ENCODE measurements at places on chromosomes 7 and 10.

DNA sequence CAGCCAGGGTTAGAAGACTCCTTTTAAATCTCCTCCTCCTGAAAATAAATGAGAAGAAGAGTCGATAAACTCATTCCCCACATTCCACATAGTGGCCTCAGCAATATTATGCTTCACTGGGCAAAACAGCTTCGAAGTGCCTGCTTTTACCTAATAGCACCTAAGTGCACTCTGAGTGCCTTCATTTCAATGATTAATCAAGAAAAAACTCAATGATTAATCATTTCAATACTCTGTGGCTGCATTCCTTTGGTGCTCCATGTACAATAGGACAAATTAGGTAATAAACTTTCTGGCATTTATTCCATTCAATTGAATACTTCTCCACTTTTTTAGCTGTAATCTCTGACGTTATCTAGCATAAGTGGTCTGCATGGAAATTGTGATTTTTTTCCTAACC, 174.6 kb downstream of the CCDC71L start:
- peak; percentile 24 for DNase-seq

DNA sequence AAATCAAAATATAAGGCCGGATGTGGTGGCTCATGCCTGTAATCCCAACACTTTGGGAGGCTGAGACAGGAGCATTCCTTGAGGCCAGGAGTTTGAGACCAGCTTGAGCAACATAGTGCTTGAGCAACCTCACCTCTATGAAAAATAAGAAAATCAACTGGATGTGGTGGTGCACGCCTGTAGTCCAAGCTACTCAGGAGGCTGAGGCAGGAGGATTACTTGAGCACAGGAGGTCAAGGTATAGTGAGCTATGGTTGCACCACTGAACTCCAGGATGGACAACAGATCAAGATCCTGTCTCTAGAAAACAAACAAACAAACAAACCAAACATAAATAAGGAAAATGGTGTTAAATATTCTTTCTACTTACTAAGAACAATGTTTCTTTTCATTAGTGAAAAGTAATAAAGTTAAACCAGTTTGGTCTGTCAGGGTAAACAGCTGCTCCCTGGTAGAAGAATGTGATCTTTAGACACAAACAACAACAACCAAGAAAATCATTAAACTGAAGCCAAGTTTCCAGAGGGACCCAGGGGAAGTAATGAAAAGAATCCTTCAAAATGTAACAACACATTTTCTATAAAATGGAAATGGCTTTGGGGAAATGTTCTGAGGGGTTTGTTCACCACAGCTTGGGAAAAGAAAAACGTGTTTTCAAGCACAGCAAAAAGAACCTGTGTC, 17.5 kb upstream of the BAG3 start:
- no peak for DNase-seq

DNA sequence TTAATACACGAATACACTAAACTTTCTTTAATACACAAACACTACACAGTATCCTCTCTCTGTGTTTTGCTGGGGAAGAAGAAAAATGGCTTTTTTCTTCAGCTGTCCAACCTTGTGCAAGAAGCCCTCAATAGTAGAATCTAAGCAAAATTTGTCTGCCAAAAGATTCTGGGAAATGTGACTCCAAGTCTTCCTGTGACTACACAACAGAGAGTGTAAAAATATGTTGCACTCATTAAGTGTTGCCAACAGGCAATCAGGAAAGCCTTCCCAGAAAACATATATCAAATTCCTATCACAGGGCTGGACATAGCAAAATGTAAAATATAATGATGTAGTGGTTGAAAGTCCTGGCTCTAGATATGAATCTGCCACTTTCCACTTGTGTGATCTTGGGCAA, 825.1 kb upstream of the ZWINT start:
- DNase-seq = no peak

DNA sequence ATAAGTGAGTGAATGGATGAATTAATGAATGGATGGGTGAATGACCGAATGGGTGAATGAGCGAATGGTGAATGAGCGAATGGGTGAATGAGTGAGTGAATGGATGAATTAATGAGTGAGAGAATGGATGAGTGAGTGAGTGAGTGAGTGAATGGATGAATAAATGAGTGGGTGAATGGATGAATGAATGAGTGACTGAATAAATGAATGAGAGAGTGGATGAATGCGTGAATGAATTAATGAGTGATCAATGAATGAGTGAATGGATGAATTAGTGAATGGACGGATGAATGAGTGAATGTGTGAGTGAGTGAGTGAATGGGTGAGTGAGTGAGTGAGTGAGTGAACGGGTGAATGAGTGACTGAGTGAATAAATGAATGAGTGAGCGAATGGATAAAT, 49.5 kb upstream of the HMX3 start:
- DNase-seq = no peak

DNA sequence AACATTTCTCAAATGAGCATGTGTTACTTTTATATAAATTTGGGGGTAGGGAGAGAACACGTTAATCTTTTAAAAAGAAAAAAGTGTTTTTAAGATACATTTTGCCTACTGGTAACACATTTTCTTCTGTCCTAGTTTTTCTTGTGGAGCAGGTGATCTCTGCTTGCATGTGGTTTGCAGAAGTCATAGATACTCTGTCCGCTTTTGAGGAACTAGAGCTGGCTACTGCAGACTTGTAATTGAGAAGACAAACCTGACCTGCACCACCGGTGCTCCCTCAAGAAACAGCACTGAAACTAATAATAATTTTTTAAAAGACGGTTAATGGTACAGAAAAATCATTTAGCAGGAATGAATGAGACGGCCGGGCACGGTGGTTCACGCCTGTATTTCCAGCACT, 243.1 kb downstream of the KIAA1217 start:
- DNase-seq = no peak

- DNase-seq = peak; percentile 8
Observed at GRCh38 chr7:7565746-7566650, 686 bp upstream of the MIOS start.

All from NCI-H226 (cell line).